Adipose tissue (tissue), 3 donors: ENCODE measurements at places on chromosomes 3 and 15. TPM values are rescaled to one million over a fixed set of nuclear protein-coding genes. Genes with fewer than 3 reads are reported as not detected.

GRM7 gene
- 0.10 TPM for polyA plus RNA-seq

EFCC1 gene
- polyA plus RNA-seq: 0.92 TPM

NR2E3 gene
- polyA plus RNA-seq: 0.04 TPM

CEP63 gene
- 27.4 TPM for polyA plus RNA-seq

LSG1 gene
- 31.1 TPM for polyA plus RNA-seq

FRMD5 gene
- polyA plus RNA-seq: 0.05 TPM

GXYLT2 gene
- 0.58 TPM for polyA plus RNA-seq

IL17RD gene
- polyA plus RNA-seq: 3.1 TPM

GRK7 gene
- 0.03 TPM for polyA plus RNA-seq

CLSTN2 gene
- polyA plus RNA-seq: 5.6 TPM

SIDT1 gene
- polyA plus RNA-seq: 0.75 TPM

ADCY5 gene
- polyA plus RNA-seq: 6.0 TPM

TASOR gene
- polyA plus RNA-seq: 26.3 TPM

RTP1 gene
- polyA plus RNA-seq: not detected

SI gene
- polyA plus RNA-seq: 0.05 TPM

CFAP161 gene
- 0.56 TPM for polyA plus RNA-seq

ZKSCAN7 gene
- 1.8 TPM for polyA plus RNA-seq

ATP13A5 gene
- polyA plus RNA-seq: not detected

BNC1 gene
- 1.6 TPM for polyA plus RNA-seq

NIPA2 gene
- 16.8 TPM for polyA plus RNA-seq

GASK1A gene
- 7.8 TPM for polyA plus RNA-seq

ARIH2 gene
- polyA plus RNA-seq: 24.7 TPM

PLA2G4D gene
- not detected for polyA plus RNA-seq

RASSF1 gene
- 43.7 TPM for polyA plus RNA-seq

TMCO5A gene
- 0.15 TPM for polyA plus RNA-seq

PARP15 gene
- 1.2 TPM for polyA plus RNA-seq

HCLS1 gene
- 67.8 TPM for polyA plus RNA-seq

PLSCR2 gene
- not detected for polyA plus RNA-seq

MON1A gene
- 10.2 TPM for polyA plus RNA-seq

SHC4 gene
- polyA plus RNA-seq: 0.15 TPM

TTLL13 gene
- not detected for polyA plus RNA-seq

CHRNA7 gene
- 1.5 TPM for polyA plus RNA-seq

SATB1 gene
- polyA plus RNA-seq: 5.3 TPM

ROPN1 gene
- polyA plus RNA-seq: not detected

TMEM212 gene
- polyA plus RNA-seq: not detected

CCDC33 gene
- polyA plus RNA-seq: 0.03 TPM

ELL3 gene
- 1.2 TPM for polyA plus RNA-seq

CFAP100 gene
- polyA plus RNA-seq: not detected

MOBP gene
- 0.07 TPM for polyA plus RNA-seq

SEMA3G gene
- 92.8 TPM for polyA plus RNA-seq

MELTF gene
- polyA plus RNA-seq: 15.8 TPM

CTXN2 gene
- 0.05 TPM for polyA plus RNA-seq

CCDC32 gene
- polyA plus RNA-seq: 18.8 TPM

CPA3 gene
- 4.4 TPM for polyA plus RNA-seq

ULK4 gene
- 1.9 TPM for polyA plus RNA-seq
